ENCODE measurements at places on chromosomes 6 and 20.
A peak's percentile ranks its signal among the peaks of the same experiment; 100 is the strongest.

DNA sequence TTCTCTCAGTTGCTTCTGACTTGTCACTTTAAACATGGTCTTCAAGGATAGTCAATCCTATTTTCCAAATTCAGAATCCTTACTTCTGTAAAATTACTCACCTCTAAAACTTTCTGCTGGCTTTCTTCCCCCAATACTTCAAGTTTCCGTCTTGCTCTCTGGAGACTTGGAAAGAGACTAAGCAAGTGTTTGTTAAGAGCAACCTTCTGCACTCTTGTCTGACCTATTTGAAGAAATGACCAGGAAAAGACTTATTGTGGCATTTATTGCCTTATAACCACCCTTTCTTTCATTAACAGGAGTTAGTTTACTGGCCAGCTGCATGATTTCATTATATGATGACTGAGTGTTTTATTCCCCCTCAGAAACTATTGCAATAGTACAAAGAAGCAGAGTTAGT is 181.0 kb downstream of the TBC1D7 start:
- DNase-seq, result no peak

- DNase-seq, result no peak
These were observed 29.5 kb downstream of the CDYL start for GRCh38 chr6:4805553-4806336.

GRCh38 chr6:101541894-101542293 is 148.4 kb downstream of the GRIK2 start:
- no peak for DNase-seq

DNA sequence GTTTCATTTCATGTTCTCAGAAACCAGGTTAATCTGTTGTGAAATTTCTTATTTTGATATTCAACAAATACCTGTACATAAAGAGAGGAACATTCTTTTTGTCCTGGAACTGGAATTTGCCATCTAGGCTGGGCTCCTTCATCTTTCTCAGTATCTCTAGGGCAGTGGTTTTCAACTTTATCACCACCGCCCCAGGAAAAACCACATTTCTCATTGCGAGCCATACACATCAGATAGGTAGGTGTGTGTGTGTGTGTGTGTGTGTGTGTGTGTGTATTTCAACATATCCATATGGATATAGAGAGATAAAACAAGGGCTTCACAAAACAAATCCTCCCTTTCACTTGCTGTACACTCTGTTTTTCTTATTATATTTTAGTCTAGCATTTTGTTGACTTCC is 24.1 kb downstream of the BFSP1 start:
- DNase-seq, result no peak

- no peak for DNase-seq
These were observed 27.1 kb downstream of the RIPOR2 start for GRCh38 chr6:24908650-24909035.

DNA sequence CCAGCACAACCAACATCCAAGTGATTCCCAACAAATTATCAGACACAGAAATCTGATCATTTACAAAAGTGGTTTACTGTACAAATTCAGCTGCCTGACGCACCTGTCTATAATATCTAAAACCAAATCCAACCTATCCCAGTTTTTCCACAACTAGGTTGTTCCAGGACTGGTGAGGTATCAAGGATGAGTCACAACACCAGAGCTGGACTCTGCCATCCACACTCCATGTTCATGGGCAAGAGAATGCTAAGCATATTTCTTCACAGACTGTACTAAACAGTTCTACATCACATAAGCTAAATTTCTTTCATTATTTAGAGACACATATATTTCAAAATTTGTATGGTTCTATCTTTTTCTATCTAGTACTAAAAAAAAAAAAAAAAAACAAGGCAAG is 141.6 kb downstream of the BTBD9 start:
- no peak for DNase-seq

- no peak for DNase-seq
These were observed 6.2 kb downstream of the TRIM26 start for GRCh38 chr6:30206799-30207618.

DNA sequence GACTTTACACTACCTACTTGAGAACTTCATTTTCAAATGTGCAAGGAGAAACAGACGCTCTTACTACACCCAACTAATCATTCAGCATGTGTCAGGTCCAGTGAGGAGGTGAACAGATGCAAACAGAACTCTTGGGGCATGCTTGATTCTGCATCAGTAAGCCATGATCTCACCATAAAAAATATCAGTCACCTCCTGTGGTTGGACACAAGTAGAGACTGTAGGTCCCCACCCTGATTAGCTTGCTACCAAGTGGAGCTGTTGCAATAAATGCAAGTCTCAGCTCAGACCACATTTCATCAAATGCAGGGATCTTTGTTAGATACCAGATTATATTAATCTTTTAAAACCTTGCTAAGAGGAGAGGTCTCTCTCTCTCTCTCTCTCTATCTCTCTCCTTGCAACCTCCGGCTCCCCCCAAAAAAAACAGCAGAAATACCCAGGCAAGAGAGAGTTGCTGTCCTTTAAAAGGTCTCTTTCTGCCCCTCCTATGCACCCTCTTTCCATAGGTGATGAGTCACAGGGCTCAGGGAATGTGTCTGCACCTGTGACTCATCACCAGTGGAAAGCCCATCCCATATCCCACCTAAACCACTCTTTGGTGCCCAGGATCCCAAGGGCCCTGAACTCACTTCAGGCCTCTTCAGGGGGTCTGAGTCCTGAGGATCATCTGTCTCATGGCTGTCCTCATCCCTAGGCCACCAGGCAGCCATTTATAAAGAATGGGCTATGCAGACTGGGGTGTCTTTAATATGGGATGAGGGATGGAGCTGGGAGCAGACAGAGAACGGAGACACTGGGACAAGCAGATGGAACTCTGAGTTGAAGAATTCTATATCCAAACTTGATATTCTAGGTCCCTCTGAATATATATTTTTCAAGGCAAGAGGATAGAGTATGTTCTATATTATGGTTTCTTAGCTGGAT is 154.5 kb downstream of the QRSL1 start:
- DNase-seq, result no peak

DNA sequence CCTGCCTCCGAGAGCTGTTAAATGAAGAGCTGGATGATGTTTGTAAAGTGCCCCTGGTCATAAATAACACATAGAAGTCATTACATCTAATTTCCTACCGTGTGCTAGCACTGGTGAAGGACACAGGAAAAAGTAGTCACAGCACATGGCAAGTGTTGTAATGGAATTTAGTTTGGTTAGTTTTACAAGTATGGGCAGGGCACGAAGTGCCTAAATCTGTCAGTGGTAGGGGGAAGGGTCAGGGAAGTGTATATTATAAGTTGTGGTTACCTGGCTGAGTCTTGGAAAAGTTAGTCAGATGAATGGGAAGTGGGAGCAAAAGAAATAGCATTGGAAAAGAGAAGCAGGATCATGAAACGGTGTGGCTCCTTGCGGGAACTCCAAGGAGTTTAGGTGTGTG is 1.6 kb downstream of the RIPPLY2 start:
- DNase-seq, result no peak

GRCh38 chr20:56345911-56346310 is 12.9 kb upstream of the FAM210B start:
- DNase-seq, result no peak

DNA sequence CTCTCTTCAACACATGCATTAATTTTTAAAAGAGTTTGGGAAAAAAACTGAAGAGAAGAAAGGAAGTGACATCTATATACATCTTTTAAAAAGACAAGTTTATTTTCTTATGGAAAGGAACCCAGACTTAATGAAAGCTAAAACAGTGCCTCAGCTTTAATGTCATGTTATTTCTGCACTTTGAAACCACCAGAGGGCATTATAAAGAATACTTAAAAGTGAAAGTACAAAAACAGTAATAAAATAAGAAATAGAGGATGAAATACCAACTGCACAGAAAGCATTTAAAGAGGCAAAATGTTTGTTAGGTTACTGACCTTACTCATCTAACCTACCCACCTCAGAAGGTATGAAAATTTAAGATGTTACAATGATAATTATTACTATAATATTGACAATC is 98.8 kb downstream of the HUS1B start:
- DNase-seq, result peak; percentile 30

DNA sequence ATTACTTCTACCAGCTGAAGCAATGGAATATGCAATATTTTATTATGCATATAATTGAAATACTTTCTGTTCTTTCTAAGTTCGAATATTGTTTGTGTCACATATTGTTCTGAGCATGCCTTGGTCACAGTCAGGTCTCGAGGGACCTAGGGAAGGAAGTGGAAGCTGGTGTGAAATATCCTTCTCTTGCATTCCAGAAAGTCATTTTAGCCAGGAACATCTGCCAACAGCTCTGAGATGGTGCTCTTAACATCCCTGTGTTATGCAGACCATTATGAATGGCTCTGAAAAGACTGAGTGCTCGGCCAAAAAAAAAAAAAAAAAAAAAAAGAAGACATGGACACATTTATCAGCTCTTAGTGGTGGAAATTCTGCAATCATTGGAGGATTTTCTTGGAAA is 132.7 kb upstream of the JAG1 start:
- DNase-seq, result no peak

GRCh38 chr6:162712694-162713093 is 14.9 kb downstream of the PRKN start:
- no peak for DNase-seq

DNA sequence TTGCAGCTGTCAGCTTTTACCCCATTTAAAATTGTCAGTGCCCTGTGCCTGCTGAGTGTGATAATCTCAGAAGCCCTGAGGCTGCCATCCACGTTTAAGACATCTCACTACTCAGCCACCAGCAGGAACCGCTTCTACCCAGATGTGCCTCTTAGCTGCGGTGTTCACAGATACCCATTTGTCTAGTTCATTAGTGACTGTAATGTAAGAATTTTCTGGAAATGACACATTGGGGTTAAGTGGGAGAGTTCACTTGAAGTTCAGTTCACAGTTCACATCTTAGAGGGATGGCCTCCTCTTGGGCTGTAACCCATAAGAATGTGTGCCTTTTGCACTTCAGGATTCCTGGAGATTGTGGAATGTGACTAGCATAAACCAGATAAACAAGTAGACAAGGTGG is 477.7 kb downstream of the BTBD3 start:
- DNase-seq, result no peak

GRCh38 chr6:142946924-142947713 is 2.1 kb upstream of the HIVEP2 start:
- DNase-seq, result peak; percentile 87

DNA sequence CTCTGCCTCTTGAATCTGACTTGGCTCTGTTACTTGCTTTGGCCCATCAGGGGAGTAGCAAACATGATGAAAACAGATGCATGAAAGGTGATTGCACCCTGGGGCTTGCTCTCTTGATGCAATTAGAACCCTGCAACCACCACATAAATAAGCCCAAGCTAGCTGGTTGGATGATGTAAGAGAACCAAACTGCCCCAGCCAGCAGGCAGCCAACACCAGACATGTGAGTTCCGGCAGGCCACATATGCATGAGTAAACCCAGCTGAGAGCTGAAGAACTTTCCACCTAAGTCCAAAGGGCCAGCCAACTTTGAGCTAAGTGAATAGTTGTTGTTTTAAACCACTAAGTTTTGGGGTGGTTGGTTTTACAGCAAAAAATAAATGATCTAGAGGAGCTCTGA is 268.4 kb downstream of the FARS2 start:
- DNase-seq, result no peak

GRCh38 chr20:5779071-5779900 is 29.1 kb downstream of the SHLD1 start:
- no peak for DNase-seq

Data from GM10248 (cell line).